ENCODE measurements at places on chromosomes 2 and 18.

- DNase-seq: no peak
Observed at GRCh38 chr2:191465766-191466420, 212.0 kb upstream of the NABP1 start.

GRCh38 chr2:15527074-15527739 is 33.9 kb downstream of the NBAS start:
- DNase-seq: no peak

DNA sequence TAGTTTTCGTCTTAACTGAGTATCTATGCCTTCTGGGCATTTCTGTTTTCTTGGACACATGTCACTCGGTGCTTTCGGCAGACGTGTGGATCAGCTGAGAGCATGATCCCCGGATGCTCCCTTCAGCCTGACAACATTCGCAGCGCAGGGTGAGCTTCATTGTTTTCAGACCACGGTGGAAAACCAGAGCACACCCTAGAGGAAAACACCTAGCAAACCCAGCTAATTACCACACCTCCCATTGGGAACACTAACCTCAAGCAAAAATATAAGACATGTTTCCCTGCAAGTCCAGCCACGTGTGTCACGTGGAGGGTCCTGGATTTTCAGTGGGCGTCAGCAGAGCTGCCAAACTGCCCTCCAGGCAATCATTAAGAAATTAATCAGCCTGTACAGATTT is 31.0 kb downstream of the ANKRD29 start:
- no peak for DNase-seq

GRCh38 chr2:233756429-233757081 is 3.5 kb upstream of the UGT1A1 start:
- DNase-seq: no peak

DNA sequence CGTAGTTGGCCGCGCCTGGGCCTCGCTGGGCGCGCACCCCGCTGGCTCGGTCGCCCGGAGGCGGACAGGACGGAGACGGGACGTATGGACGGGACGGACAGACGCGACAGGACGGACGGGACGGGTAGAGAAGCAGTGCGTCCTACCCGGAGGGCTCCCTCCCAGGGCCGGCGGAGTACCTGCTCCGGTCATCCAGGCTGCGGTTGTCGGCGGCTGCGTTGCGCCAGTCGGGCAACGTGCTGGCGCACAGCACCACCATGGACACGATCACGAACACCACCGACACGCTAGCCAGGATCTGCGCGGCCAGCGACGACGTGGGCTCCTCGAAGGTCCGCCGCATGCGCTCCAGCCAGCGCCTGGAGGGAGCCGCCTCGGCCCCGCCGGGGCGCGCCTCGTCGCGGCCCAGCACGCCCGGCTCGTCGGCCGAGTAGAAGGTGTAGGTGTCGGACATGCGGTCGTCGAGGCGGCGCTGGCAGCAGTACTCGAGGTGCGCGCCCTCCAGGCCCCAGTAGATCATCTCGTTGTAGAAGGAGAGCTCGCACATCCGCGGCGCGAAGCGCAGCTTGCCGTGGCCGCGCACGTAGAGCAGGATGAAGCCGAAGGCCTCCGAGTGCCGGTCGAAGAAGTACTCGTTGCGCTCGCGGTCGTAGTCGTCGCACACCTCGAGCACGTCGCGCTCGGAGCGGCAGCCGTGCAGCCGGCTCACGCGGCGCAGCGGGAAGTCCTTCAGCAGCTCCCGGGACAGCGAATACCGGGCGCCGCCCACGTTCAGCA is 903 bp downstream of the KCNG3 start:
- no peak for DNase-seq

All from NCI-H226 (cell line).